ENCODE measurements at places on chromosomes 11 and 22.
A peak's percentile ranks its signal among the peaks of the same experiment; 100 is the strongest.

DNA sequence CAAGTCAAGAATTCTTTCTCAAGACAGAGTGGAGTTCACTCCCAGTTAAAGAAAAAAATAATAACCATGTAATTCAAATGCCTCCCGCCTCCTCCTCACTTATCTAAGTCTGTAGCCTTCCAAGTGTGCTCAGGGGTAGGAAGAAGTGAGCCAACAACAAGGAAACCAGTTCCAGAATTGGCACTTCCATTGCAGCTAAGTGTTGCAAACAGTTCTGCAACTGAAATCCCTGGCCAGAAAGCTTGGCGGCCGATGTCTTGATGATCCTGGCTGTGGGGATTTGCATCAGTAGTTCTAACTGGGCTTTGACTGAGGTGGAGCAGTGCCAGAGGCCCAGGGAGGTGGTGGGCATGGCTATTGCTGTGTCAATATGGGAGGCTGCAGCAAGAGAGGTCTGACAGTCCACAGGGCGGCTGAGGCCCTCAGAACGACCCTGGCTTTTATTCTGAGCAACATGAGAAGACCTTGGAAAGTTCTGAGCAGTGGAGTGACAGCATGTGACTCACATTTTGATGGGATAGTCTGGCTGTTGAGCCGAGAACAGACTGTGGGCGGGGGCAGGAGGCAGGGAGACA lies 19.2 kb downstream of the DHCR7 start:
- DNase-seq: no peak

GRCh38 chr22:43186272-43187170 lies at the start of gene TTLL12:
TSS of gene TTLL12 (minus strand) at chr22:43187134. CDS start at chr22:43187069, 65 bp downstream.
- peak; percentile 63 for DNase-seq

GRCh38 chr11:7612661-7613393 lies 60.5 kb downstream of the CYB5R2 start:
- no peak for DNase-seq

DNA sequence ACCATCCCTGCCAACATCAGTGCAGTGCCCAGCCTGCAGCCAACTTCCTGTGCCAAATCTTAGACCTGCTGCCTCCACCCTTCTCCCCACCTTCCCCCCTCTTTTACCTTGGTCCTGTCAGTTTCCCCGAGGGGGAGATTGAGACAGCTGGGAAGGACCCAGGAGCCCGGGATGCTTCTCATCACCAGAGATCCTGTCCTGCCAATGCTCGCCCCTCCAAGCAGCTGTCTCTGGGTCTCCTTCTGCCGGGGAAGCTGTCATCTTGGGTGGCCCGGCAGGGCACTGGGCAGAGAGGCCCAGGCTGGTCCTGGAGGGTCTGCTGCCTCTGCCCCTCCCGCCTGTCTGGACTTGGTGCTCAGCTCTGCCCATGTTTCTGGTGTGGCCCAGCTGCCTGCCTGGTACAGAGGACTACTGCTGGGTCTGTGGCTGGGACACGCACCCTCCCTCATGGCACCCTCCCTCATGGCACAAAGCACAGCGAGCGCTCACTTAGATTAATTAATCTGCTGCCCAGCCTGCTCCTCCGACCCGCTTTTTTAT lies 60.4 kb upstream of the THY1 start:
- DNase-seq: no peak

DNA sequence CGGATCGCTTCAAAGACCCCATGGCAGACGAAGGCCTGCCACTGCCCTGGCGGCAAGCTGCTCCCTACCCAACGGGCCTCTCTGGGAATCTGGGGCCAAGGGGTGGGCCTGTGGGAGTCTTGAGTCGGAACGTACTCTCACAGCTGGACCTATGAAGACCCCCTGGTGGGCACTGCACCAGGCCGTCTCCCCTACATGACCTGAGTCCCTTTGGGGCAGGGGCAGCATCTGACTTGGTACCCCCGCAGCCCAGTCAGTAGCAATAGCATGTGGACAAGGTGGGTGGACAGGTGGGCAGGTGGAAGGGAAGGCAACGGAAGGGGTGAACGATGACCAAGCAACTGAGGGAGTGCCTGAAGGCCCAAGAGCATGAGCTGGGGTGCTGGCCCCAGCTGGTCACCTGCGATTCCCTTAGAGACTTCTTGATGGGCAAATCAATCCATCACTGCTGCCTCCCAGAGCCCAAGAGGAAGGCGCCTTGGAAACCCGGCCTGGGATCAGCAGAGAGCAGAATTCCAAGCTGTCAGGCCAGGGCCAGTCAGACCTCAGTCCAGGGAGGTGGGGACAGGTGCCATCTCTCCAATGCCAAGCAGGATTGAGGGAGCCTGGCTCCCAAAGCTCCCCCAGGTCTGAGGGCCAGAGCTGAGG lies 35.3 kb downstream of the ARAP1 start:
- no peak for DNase-seq

GRCh38 chr11:60767388-60767811 lies 10.7 kb downstream of the MS4A15 start:
- DNase-seq: no peak

DNA sequence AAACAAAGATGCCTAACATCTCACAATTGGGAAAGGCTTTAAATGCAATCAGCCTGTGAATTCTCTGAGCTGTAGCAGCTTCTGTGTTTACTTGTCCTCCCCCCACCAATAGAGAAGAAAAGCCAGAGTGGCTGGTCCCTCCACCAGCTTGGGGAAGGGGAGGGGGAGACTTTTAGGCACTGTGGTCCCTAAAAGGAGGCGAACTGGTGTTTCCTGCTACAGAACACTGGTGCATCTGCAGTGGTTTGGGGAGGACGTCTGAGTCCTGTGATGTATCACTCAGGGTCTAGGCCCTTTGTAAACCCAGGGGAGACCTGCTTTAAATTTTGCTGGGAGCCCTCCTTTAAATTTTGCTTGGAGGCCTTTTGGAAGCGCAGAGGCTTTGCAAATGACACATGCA lies 16.9 kb downstream of the TNRC6B start:
- DNase-seq: no peak

- no peak for DNase-seq
Measured at GRCh38 chr11:91078221-91078620, 855.4 kb upstream of the CHORDC1 start.

DNA sequence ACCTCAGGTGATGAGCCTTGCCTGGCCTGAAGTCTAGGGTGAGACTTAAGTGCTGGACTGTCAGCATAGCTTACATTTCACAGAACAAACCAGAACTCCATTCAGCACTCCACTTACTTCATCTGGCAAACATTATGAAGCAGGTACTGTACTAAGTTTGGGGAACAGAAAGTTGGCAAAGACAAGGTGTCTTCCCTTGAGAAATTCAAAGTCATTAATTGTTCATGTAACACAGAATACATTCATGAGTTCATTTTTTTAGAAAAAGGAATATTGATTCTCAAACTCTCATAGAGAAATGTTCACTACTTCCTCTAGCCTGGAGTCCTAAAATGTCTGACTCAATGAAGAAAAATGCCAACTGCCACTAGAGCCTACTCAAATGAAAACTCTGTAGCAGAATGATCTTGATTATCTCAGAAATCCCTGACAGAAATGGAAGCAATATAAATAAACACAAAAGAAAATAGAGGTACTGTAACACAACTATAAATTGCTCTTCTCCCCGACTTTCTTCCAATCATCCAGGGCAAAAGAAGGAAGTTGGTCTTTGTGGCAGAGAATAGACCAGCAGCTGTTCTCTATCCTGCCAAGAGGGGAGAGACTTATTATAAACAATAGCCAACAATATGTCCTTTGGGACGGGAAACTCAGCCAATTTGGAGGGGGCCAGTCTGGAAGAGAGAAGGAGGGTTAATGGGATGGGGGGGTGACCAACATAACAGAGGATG lies 129.2 kb upstream of the MTMR2 start:
- DNase-seq: no peak

- DNase-seq: no peak
Measured at GRCh38 chr11:72136684-72137262, 1.2 kb downstream of the FOLR3 start.

DNA sequence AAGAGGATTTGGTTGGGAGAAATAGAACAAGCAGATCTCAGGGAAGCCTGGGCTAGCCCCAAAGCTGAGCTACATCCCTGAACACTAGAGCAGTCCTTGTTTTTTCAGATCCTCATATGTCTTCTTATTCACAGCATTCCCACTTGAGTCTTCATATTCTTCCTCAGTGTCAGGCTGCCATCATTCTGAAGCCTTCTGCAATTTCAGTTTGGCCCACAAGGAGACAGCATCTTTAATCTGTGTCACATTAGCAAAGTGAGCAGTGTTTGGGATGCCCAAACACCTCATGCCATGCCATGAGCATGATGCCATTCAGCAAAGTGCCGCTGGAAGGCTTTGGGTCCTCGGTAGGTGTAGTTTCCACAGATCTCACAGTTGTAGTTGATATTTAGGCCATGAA lies 56.6 kb downstream of the SCN3B start:
- no peak for DNase-seq

DNA sequence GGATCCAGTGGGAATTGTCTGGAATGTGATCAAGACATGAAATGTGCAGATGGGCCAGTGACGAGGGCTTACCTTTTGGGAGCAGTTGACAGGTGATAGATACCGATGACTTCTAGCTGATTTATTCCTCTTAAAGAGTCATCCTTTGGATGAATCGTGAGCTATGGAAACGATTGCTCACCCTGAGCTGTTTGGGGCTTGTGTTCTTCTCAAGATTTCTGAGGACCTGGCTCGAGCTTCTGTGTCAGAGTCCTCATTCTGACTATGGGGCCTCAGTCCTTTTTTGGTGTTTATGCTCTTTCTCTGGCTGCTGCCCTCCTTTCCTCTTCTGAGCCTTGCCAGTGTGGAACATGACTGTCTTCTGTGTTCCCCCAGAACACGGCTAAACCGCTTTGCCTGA lies 11.9 kb upstream of the AMPD3 start:
- DNase-seq: no peak

- no peak for DNase-seq
Measured at GRCh38 chr11:70603756-70604211, 205.5 kb downstream of the CTTN start.

GRCh38 chr22:40310768-40311120 lies 35.6 kb upstream of the ADSL start:
- no peak for DNase-seq

- no peak for DNase-seq
Measured at GRCh38 chr11:128734103-128734831, 40.4 kb downstream of the FLI1 start.

- DNase-seq: no peak
Measured at GRCh38 chr11:507727-508515, 879 bp upstream of the RNH1 start.

DNA sequence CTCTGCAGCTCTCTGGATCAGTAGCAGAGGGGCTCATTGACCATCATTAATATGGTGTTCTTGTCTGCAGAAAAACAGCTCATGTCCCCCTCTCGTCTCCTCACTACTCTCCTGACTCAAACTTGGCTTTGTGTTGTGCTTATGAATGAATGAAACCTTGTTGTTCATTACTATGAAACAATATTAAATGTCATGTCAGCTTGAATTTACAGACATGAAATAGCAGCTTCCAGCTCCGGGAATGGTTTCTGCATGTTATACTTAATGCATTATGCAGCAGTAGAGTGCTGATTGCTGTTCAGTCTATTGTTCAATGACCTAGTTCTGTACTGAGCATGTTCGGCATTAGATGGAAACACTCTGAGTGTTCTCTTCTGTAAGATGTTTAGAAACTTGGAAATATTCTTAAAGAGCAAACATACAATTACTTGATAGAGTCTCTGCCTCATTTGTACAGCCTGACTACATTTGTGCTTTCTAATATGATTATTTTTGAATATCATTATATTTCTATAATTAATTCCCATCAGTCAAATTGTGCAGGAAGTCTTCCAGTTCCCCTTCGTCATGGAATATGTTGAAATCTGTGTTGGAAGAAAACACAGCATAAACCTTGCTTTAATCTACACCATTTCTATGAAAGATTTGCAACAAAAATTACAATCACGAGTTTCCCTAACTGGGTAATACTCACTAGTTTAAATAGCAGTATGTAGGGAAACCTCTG lies 340.4 kb downstream of the SOX6 start:
- no peak for DNase-seq

DNA sequence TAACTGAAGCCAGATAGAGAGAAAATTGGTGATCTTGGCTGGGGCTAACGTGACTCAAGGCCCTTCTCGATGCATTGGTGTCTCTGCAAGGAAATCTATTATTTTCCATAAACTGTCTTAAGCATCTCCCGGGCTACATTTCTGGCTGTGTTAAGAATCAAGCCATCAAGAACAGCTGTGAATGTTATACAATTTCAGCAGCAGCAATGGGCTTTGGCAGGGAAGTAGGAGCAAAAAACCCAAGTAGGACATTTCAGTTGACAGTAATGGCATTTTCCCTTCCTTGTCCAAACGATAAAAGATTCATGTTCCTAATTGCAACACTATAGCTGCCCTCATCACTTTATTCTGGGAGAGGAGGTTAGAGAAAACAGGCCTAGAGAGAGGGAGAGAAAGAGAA lies 335.0 kb downstream of the CADM1 start:
- DNase-seq: no peak

DNA sequence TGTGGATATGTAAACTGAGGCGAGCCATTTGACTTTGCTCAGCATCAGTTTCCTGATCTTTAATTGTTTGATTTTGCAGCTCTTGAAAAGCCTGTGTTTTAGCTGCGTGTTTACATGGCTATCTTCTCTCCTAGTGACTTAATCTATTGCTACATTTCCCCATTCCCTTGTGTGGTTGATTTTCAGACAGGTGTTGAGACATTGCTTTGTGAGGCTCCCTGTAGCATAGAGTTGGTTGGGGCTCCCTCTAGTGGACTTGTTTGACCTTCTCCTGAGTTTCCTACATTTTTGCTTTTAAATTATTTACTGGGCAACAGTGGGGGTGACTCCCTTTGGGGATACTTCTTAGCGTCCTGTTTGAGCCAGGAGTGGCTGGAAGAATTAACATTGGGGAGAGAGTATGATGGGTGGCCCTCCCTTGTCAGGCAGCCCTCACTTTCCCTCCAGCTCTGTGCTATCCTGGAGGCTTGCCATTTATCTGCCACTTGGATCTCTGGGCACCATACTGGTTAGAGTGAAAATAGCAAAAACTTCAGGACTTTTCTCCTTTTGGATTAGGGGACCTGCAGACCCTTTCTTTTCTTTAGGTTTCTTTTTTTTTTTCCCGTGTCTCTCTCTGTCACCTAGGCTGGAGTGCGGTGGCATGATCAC lies 9.2 kb upstream of the CBL start:
- DNase-seq: peak; percentile 84

DNA sequence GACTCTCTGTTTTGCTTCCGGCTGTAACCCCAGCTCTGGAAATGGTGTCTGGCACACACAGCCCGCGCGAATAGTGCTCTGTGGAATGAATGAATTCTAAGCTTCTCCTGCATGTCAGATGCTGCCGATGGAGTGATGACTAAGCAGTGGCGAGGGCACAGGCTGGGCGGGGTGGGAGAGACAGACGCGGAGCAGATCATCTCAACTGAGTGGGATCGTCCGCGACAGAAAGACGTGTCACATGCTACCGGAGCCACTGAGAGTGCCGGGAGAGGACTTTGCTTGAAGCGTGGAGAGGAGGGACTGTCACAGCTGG lies 334.5 kb downstream of the CTTN start:
- no peak for DNase-seq

- peak; percentile 4 for DNase-seq
Measured at GRCh38 chr11:62124186-62125113, 639 bp downstream of the INCENP start.

DNA sequence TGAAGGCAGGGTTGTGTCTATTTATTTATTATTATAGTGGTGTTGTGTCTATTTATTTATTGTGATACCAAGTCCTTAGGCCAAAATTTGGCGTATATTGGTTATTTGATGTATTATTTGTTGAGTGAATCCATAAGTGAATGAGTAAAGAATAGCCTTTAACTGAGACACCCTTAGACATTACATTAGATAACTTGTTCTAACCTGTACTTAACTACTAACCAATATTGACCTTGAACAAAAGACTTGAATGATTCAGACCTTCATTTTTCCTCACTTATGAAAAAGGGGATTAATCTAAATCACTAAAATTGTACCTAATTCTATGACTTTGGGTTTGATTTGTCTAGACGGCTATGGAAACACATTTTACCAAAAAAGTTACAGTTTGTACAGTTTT lies 370.5 kb downstream of the JRKL start:
- DNase-seq: no peak
